Foreskin melanocyte (primary cell): ENCODE measurements at places on chromosomes 4 and X.
A peak's percentile ranks its signal among the peaks of the same experiment; 100 is the strongest.

GRCh38 chrX:107549504-107549903 lies 78.8 kb upstream of the PRPS1 start:
- DNase-seq, result no peak

- DNase-seq, result no peak
Measured at GRCh38 chr4:79198951-79199587, 126.8 kb downstream of the NAA11 start.

GRCh38 chrX:48781705-48782104 lies 4.7 kb upstream of the GATA1 start:
- DNase-seq, result no peak

- DNase-seq, result no peak
Measured at GRCh38 chrX:7147413-7147977, at the start of gene STS. STS (plus strand) TSS chrX:7147712; CDS start chrX:7253200, 105,488 bp downstream.

GRCh38 chr4:143281507-143282190 lies 55.0 kb upstream of the GAB1 start:
- DNase-seq, result no peak

DNA sequence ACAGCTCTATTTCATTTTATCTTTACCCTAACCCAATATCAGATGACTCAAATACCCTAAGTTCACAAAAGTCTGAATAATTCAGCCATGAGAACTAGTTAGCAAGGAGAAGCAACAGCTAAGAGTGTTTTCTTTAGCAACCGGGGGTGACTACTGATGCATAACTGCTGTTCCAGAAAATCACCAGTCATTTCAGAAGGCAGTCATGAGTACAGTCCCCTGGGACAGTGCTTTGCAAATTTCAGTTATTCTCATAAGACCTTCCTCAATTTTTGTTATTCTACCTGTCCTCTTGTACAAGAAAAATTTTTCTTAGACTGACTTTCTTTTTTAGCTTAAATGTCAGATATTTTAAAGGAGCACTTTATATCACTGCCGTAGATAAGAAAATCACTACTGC lies 16.4 kb downstream of the BANK1 start:
- DNase-seq, result no peak

- peak; percentile 1 for DNase-seq
Measured at GRCh38 chrX:49230500-49231232, 2.5 kb downstream of the CACNA1F start.

DNA sequence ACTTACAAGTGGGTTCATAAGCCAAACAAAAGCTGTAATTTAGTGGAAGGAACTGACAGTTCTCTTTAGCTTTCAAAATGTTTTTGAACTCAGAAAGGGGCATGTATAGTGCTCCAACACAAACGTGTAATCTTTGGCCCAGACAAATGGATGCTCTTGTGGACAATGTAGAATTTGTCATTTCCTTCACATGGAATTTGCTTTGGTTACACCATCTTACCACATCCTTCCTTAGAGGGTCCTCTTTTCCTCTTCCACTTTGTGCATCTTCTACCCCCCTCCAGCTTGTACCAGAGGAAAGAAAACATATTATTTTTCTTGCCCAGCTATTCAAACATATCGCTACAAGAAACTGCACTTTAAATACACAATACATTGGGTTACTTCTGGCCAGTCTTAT lies 42.4 kb downstream of the MEPE start:
- DNase-seq, result no peak
